ENCODE measurements at places on chromosomes 2 and 18.

DNA sequence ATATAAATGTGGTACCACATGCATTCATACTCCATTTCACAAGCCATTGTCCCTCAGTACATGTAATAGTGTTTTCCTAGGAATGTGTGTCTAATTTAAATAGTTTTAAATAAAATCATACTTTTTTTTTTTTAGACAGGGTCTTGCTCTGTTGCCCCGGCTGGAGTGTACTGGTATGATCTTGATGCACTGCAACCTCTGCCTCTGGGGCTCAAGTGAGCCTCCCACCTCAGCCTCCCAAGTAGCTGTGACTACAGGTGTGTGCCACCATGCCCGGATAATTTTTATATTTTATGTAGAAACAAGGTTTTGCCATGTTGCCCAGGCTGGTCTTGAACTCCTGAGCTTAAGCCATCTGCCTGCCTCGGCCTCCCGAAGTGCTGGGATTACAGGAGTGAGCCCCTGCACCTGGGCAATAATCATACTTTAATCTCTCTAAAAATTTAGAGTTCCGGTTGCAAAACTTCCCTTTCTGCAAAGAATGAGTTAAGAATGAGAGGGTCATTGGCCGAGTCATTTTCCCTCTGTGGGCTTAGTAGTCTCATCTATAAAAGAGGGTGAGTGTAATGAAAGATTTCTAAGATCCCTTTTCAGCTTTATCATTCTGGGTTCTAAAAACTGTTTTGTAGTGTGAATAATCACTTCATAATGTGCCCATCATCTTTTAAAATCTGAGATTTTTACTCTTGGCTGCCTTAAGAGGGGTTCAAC lies 116.0 kb upstream of the PELI1 start:
- DNase-seq: no peak

DNA sequence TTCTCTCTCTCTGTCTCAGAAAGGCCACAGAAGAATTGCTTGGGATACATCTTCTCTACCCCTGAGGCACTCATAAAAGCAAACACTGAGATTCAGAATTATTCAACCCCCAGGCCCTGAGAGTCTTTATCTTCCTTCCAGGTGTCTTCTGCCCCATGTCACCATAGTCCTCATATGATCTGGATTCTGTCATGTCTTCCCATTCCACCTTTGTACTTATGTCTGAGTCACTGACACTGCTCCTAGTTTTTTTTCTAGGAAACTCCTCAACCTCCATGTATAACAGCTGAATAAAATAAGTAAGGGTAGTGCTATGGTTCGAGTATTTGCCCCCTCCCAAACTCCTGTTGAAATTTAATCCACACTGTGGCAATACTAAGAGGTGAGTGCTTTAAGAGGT lies 11.6 kb downstream of the HIBCH start:
- DNase-seq: no peak

DNA sequence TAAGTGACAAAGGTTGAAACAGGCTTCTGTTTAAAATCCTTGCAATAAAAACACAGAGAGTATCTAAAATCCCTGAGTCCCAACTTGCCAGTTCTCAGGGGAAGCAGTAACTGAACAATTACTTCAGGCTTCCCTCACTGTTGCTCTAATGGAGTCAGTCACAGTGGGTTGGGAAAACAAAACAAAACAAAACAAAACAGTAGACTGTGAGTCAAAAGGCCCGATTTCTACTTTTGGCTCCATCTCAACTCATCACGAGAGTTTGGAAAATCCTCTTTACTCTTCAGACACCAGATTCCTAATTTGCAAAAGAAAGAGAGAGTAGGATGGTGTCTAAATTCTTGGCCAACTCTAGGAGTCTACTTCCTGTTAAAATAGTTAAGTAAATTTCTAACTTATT lies 1.1 kb downstream of the FSHR start:
- DNase-seq: no peak

- no peak for DNase-seq
These were observed 51.1 kb downstream of the WDFY1 start for GRCh38 chr2:223894009-223894408.

DNA sequence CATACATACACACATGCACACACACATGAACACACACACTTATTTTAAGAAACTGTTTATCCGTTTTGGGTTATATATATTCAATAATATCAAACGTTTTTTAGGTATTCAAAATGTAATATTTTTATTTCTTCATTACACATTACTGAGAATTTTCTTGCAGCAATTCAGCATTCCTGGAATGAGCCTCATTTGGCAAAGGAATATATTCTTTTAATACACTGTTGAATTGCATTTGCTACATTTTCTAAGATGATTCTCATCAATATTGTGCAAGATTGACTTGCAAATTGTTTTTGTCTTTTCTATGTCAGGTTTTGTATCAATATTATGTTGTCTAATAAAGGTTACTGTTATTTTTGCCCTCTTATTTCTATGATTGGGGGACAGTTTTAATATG lies 276.1 kb upstream of the CYP26B1 start:
- no peak for DNase-seq

GRCh38 chr18:23181547-23181946 lies 46.3 kb downstream of the CABLES1 start:
- DNase-seq: no peak

GRCh38 chr2:127067620-127068350 lies 39.2 kb downstream of the BIN1 start:
- DNase-seq: no peak

DNA sequence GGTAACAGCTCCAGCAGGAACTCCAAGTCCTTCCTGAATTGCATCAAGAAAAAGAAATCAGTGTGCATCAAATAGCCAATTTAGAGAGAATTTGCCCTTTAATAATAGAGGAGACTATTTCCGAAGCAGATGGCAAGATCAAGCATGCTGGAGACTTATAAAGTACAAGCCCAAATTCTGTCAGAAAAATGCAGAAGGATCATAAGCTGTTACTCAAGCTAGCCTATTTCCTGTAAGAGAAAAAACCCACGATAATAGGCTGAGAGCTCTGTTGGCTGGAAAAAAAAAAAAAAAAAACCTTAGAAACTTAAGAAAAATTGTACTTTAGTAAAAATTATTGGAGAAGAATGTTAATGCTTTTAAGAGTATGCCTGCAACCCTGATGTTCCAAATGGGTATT lies 24.4 kb upstream of the ITM2C start:
- DNase-seq: no peak

GRCh38 chr2:207875473-207876212 lies 105.9 kb upstream of the FZD5 start:
- DNase-seq: no peak

GRCh38 chr2:85926931-85927661 lies 38.3 kb upstream of the ST3GAL5 start:
- DNase-seq: no peak

- no peak for DNase-seq
These were observed 52.7 kb downstream of the CMPK2 start for GRCh38 chr2:6812857-6813530.

All from NCI-H1417 treated with DMSO at 0.1 percent for 48 hours (cell line).